ENCODE measurements at places on chromosomes 12 and 14.

DNA sequence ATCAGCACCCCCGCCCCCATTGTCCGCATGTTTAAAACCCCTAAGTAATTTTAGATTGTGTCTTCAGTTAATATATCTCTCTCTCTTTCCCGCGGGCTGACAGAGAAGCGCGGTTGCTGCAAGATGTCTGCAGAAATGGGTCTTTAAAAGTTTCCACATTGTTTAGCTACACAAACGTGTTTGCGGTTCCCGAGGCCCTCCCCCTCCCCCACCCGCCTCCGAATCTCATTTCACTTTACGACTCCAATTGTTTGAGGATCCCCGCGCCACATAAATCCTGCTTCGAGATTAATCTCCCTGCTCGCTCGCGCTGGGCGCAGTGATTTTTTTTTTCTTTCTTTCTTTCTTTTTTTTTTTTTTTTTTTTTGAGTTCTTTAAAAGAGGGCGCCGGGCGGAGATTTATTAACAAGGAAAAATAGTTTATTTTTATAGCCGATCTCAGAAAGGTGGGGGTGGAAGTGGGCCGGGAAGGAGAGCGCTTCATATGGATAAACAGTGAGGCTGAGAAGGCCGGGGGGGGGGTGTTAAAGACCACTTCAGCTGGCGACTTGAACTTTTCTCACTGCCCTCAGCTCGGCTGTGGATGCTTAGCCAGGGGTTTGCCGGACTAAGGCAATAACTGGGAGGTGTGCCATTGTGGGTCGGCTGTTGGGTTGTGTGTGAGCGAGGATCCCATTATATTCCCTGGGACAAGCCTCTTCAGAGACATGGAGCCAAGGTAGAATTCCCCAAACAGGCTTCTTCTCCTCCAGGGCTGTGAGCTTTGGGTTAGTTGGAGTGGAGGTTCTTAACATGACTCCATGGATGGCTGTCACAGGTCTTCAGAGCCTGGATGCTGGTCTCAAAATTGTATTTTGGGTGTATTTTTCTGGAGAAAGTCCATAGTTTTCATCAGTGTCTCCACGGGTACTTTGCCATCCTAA lies 39.7 kb upstream of the TBX5 start:
- DNase-seq, result no peak

DNA sequence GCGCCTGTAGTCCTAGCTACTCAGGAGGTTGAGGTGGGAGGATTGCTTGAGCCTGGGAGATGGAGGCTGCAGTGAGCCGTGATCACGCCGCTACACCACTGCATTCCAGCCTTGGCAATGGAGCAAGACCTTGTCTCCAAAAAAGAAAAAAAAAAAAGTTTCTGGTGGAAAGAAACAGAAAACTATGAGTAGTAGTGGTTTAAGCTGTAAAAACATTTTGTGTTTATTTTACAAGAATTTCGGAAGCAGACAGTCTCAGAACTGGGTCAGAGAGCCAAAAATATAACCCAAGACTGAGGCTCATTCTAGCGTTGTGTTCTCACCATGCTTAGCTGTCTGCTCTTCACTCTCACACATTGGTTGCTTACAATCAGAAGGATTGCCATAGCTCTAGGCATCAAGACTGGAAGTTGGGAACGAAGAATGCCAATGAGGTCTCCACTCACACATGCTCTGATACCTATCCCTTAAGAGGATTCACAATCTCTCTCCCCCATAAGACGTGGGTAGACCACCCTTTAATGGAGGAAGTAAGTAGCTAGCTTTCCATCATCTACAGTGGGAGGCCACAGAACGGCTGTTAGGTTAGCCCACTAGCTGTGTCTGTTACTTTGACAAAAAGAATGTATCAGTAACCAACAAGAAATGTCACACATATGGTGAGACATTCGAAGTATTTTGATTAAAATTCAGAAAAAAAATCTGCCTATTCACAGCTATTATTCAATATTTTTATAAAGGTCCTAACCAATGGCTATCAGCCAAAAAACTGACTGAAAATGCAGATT lies 117.6 kb upstream of the RASSF8 start:
- no peak for DNase-seq

- peak; percentile 75 for DNase-seq
Observed at GRCh38 chr12:1776170-1776921, 44.0 kb upstream of the LRTM2 start.

GRCh38 chr12:68871396-68871795 lies 61.6 kb downstream of the CPM start:
- DNase-seq, result no peak

GRCh38 chr14:92687681-92688433 lies 60.6 kb downstream of the LGMN start:
- DNase-seq, result peak; percentile 94

DNA sequence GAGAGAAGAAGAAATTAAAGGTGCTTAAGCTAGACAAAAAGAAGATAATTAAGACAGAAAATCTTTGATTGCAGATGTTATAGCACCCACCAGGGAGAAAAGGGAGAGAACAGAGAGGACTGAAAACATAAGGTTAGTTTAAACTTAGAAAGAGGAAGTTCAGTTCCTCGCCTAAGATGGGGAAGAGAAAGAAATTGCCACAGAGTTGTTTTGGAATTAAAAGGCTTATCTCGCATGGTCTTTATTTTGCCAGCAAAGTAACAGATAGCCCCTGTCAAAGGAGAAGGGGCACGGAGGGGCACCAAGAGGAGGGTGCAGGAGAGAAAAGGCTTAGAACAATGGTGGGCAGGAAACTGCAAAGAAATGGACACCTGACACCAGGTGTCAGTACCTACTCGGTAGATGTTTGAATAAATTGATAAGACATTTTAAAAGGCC lies 17.8 kb upstream of the OXA1L start:
- no peak for DNase-seq

GRCh38 chr12:46944771-46945170 lies 119.0 kb upstream of the SLC38A4 start:
- DNase-seq, result no peak

DNA sequence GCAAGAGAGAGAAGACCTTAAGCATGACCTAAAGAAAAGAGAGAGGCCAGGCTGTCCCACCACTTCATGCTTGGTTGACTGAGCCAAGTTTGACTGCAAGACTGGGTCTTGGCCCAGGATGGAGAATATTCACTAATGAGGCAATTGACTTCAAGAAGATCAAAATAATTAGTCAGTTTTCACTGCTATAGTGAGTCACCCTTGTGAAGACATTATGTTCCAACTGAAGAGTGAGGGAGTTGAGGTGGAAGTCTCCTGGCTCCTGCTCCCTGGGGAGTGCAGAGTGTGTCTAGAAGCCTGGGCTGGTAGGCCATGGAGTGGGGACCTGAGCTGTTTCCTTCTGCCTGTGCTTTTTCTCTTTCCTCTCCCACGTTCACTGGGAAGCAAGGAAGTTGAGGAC lies 117.6 kb downstream of the CACNA1C start:
- DNase-seq, result no peak

- DNase-seq, result peak; percentile 33
Observed at GRCh38 chr12:45914090-45914489, 76.3 kb downstream of the SCAF11 start.

- no peak for DNase-seq
Observed at GRCh38 chr14:23102801-23103200, 2.0 kb downstream of the CIROP start.
